ENCODE measurements at places on chromosomes 7 and 10.

- no peak for DNase-seq
Observed at GRCh38 chr10:4154191-4154715, 369.2 kb upstream of the KLF6 start.

DNA sequence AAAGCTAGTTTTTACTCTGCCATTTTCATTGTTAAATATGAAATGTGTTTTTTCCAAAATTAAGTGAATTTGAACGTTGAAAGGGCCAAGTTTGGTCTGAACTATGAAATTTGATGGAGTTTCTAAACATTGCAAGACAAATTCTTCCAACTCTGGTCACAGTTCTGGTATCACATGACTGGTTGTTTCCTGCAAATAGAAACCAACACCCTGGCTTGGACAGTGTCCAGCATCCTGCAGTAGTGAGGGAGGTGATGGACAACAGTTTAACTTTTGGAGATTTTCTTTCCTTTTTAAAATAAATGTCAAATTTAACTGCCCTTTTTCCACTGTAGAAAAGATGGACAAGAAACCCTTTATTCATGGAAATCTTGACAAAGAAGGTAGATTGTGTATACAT, 54.8 kb upstream of the AGBL3 start:
- DNase-seq, result no peak

GRCh38 chr10:62578301-62578700, 204.1 kb downstream of the ZNF365 start:
- no peak for DNase-seq

- no peak for DNase-seq
Observed at GRCh38 chr7:27157702-27158431, 1.4 kb upstream of the HOXA7 start.

- DNase-seq, result no peak
Observed at GRCh38 chr10:44933451-44934321, 22.5 kb downstream of the TMEM72 start.

DNA sequence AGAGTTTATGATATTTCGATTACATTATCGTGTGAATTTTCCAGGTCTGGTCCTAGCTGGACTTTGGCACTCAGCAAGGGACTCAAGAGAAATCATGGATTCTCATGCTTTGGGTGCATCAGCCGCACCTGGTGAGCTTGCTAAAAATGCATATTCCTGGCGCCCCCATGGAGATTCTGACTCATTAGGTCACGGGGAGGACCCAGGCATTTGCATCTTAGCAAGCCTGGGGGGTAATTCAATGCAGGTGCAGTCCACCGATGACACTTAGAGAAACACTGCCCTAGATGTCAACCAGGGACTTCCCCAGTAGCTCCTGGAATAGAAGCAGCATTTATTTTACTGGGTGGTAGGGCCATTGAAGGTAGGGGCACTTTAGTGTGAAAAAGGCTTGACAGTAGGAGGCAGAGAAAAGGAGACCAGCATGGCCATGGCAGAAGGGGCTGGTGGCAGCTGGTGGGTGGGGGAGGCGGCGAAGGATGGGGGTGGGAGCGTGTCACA, 29.9 kb upstream of the PDCD4 start:
- no peak for DNase-seq

DNA sequence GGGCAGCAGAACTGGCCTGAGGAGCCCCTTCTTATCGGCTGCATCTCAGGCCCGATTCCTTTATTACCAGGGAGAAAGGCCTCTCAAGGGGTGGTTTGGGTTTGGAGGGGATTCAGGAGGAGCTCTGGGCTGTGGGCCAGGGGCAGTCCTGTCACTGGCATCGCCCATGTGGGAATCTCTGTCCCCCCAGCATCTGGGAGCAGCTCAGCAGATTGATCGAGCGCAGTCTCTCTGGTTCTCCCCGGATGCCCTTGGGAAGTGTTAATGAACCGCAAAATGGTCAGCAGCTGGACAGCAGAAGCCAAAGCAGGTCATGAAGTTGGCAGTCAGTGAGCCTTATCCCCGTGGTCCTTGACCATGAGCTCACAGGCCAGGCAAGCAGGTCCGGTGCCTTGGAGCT, 104.4 kb upstream of the ANLN start:
- no peak for DNase-seq
